ENCODE measurements at places on chromosomes 1 and 21. TPM values are rescaled to one million over a fixed set of nuclear protein-coding genes. Genes with fewer than 3 reads are reported as not detected.

DNA sequence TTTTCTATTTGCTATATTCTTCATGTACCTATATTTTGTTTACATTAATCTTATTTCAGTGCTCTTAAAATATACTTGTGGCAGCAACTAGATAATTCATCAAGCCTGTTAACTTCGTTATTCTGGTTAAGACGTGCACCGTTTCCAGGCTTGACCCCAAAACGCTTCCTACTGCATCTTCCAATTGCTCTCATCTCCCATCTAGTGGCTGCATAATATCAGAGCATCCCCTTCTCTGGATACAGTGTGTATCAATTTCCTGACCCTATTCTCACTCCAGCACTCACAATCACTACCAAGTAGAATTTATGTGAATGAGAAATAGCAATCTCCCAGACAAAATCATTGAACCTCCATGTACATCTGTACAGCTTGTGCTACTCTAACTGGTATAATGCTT lies 1280.3 kb upstream of the B3GALT2 start:
- no peak overlapping the region for H3K4me3 ChIP-seq
- H3K36me3 ChIP-seq, result no peaks in the 10 kb centered on the region
- H3K27ac ChIP-seq, result no peak overlapping the region

GRCh38 chr1:39688706-39689105 lies 2.5 kb downstream of the HPCAL4 start:
- DNase-seq, result no peak
- peaks cover 21% of the 10 kb centered on the region for H3K4me1 ChIP-seq
- H3K27ac ChIP-seq, result no peak overlapping the region
- no peak overlapping the region for H3K4me3 ChIP-seq
- H3K36me3 ChIP-seq, result no peaks in the 10 kb centered on the region

GRCh38 chr1:76110666-76111065 lies 36.1 kb downstream of the ST6GALNAC3 start:
- no peak overlapping the region for H3K27ac ChIP-seq
- no peak overlapping the region for H3K4me3 ChIP-seq
- H3K27me3 ChIP-seq, result no peaks in the 10 kb centered on the region
- DNase-seq, result no peak

GRCh38 chr1:192604979-192605620 lies 29.5 kb downstream of the RGS1 start:
- H3K4me3 ChIP-seq, result no peak overlapping the region
- no peak overlapping the region for H3K27ac ChIP-seq
- no peak for DNase-seq
- H3K36me3 ChIP-seq, result no peaks in the 10 kb centered on the region
- H3K4me1 ChIP-seq, result no peaks in the 10 kb centered on the region
- H3K27me3 ChIP-seq, result no peaks in the 10 kb centered on the region

DNA sequence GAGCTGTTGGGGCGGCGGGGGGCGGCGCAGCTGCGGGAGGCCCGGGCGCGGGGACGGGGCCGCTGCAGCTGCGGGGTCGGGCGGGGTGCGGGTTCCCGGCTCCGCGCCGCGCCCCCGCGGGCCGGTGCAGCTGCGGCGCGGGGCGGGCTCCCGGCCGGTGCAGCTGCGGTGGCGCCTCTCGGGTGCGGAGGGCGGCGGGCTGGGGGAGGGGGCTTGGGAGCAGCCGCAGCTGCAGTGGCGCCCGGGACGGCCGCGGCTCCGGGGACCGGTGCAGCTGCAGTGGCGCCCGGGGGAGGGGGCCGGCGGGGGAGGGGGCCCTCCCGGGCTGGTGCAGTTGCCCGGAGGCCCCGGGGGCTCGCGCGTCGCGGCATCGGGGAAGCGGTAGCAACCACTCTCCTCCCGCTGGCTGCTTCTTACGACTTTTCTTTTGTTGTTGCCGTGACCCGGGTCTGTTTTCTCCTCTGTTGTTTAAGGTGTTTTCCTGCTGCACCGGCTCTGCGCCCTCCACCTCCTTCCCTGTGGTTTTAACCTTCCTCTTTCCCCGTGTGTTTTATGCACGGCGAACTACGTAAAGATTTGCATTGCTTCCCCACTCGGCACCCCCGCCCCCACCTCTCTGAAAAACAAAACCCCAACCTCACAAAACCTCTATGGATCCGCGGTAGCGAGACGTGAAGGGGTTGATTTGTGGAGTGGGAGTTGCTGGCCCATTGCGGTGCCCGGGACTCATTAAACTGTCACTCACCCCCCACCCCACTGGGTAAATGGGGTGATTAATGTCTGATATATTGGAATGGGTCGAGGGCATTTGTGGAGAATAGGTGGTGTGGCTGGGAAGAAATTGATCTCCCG lies 1.7 kb upstream of the ZBTB18 start:
- peak overlapping the region; percentile 82 for H3K4me3 ChIP-seq
- H3K4me1 ChIP-seq, result peaks cover 23% of the 10 kb centered on the region
- no peak for DNase-seq
- H3K27ac ChIP-seq, result peak overlapping the region; percentile 87
- H3K27me3 ChIP-seq, result no peaks in the 10 kb centered on the region
- H3K36me3 ChIP-seq, result peaks cover 8% of the 10 kb centered on the region

TMEM81 gene
- total RNA-seq, result not detected

HCRTR1 gene
- total RNA-seq, result not detected

HMCN1 gene
- total RNA-seq, result 0.58 TPM

RTCA gene
- 17.0 TPM for total RNA-seq
